SW480 (cell line): ENCODE measurements at places on chromosomes 1 and 21.

GRCh38 chr1:107145637-107146036 is 4.8 kb downstream of the NTNG1 start:
- DNase-seq, result no peak

- no peak for DNase-seq
Measured at GRCh38 chr1:227745568-227746265, 10.5 kb downstream of the SNAP47 start.

DNA sequence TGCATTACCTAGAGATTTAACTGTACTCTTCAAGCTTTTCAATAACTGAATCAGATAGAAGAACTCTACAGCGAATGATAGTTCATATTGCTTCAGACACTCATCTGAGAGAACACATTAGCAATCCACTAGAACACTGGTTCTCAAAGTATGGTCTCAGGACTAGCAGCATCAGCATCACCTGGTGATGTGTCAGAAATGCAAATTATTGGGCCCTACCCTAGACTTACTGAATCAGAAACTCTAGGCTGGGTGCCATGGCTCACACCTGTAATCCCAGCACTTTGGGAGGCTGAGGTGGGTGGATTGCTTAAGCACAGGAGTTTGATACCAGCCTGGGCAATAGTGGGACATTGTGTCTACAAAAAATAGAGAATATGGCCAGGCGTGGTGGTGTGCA is 24.9 kb upstream of the GLIS1 start:
- no peak for DNase-seq

DNA sequence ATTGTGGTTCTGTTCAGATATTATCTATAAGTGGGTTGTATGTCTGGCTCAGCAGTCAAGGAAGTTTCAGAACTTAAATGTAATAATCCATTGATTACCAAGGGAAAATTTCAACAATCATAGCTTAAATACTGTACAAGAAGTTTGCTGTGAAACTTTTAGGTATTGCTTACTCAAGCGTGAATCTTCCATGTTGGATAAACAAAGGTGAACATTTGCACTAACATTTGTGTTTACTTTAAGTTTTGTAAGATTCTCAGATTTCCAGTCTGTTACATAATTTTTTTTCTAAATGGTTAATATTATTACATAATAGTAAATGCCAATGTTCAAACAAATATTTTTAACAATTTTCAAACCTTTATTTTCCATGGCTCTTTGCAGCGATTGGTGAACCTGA is 285.6 kb downstream of the NCAM2 start:
- DNase-seq, result no peak

DNA sequence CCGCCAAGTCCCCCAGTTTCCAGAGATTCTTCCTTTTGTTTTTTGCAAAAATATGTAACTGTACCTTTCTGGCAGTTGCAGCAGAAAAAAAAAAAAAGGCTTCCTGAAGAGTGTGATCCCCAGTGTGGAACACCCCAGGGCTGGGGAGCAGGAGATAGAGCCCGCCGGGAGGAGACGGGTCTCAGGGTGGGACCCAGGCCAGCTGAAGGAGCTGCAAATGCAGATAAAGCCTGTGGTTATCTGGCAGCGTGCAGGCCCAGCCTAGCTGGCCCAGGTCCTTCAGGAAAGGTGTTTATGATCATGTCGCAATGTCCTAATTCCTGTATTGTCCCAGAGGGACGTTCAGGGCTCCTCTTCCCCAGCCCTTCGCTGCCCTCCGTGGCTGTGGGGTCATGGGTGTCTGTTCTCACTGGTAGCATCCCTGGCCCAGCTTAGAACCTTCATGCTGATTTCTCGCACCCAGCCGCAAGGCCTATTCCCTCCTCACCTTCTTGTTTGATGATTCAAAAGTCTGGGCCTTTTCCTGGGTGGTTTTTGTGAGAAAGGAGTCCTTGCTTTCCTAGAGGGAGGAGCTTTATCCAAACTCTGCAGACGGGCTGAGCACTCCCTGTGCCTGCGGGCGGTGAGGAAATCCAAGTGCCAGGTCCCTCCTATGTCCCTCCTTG is 26.2 kb downstream of the RNF187 start:
- DNase-seq, result no peak

- peak; percentile 25 for DNase-seq
Measured at GRCh38 chr1:220451532-220451931, 76.4 kb upstream of the MARK1 start.

DNA sequence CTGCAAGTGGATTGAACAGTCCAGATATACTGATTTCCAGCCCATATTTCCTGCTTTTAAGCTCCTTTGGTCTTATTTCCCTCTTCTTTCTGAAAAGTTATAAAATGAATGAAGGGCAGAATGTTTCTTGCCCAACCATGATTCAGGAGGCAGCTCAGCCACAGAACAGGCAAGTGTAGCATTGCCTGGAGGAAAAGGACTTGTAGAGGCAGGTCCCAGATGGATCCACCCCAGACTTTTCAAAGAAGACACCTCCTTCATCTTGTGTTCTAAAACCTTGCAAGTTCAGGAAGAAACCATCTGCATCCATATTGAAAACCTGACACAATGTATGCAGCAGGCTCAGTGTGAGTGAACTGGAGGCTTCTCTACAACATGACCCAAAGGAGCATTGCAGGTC is at the start of gene CLCA2:
CLCA2 (plus strand) TSS at position 299 of the 400 bp plus-strand sequence; CDS start at position 376, 77 bp downstream.
- no peak for DNase-seq

GRCh38 chr1:55584526-55585401 is 369.6 kb upstream of the USP24 start:
- DNase-seq, result no peak

GRCh38 chr21:45979651-45980050 is 1.9 kb upstream of the COL6A1 start:
- DNase-seq, result no peak

GRCh38 chr1:53516181-53516580 is 57.0 kb downstream of the DMRTB1 start:
- no peak for DNase-seq

- DNase-seq, result no peak
Measured at GRCh38 chr1:209743145-209743482, 12.7 kb upstream of the TRAF3IP3 start.

DNA sequence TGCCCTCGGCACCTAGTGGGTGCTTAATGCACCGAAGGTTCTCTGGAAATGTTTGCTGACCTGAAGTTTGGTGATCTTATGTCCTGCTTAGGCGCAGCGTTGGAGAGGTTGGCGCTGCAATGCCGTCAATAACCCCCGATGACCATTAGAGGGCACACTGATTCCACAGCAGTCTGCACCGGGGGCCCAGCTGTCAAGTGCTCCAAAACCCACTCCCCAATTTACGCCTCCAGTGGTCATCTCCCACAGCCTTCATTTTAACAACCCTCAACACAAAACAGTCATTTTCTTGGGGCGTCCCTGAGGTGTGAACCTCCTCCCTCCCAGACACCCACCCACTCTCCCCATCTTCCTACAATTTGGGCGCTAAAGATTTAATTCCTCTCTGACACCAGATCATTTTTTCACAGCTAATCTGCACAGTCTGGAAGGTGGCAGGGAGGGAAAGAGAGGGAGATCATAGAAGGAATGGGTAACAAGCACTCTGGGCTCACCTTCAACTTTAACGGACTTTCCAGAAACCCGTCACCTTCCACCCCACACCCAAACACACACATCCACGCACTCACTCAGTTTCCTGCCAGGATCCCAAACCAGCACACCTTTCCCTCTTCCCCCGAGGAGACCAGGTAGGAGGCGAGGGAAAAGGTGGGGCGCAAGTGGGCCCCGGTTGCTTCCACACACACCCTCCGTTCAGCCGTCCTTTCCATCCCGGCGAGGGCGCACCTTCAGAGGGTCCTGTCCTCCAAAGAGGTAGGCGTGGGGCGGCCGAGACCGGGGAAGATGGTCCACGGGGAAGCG is 570 bp upstream of the NPR1 start:
- peak; percentile 32 for DNase-seq

GRCh38 chr1:41827991-41828570 is 90.6 kb downstream of the HIVEP3 start:
- no peak for DNase-seq

DNA sequence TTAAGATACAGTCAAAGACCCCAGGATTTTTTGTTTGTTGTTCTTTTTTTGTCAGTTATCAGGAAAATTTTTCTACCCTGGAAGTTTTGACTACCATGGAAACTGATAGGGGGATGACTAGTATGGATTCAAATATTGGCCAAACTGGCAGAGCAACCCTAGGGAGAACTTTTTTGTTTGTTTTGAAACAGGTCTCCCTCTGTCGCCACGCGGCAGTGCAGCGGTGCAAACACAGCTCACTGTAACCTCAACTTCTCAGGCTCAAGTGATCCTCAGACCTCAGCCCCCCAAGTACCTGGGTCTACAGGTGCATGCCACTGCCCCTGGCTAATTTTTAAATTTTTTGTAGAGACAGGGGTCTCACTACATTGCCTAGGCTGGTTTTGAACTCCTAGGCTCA is 46.6 kb downstream of the TOR3A start:
- DNase-seq, result no peak

- DNase-seq, result no peak
Measured at GRCh38 chr1:33738536-33738935, 125.3 kb upstream of the HMGB4 start.

DNA sequence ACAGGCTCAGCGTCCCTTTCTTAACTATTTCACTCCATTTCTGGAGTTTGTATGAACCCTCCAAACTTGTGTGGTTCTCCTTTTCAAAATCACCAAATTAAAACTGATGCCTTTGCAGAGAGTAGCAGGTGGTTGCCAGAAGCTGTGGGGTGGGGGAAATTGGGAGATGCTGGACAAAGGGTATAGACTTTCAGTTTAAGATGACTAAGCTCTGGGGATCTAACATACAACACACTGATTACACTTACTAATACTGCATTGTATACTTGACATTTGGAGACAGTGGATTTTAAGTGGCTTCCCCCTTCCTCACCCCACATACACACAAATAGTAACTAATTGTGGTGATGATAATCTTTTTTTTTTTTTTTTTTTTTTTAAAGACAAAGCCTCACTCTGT is 11.1 kb upstream of the SCYL3 start:
- DNase-seq, result no peak

GRCh38 chr1:55035904-55036303 is 3.4 kb upstream of the PCSK9 start:
- peak; percentile 17 for DNase-seq

DNA sequence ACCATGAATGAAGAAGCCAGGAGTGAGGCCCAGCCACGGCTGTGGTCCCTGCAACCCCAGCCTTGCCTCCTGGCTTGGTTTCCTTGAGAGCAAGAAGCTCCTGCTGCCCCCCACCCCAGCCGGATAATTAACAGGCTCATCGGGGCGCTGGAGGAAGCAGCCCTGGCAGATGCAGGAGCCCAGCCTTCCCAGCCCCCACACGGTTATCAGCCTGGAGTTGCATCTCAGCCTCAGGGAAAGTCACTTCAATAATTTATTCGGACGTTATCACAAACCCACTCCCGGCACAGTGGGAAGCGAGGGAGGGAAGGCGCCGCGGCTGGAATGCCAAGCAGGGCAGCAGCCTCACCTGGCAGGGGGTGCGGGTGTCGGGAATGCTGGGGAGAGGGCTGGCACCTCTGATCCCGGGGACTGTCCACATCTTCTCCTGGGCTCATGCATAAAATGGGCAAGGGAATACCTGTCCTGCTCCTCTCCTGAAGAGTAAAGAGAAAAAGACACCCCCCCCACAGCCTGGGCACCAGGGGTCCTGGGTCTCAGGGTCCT is 43.3 kb upstream of the LRP8 start:
- DNase-seq, result no peak

- DNase-seq, result no peak
Measured at GRCh38 chr21:34996304-34997101, 52.6 kb downstream of the RUNX1 start.

DNA sequence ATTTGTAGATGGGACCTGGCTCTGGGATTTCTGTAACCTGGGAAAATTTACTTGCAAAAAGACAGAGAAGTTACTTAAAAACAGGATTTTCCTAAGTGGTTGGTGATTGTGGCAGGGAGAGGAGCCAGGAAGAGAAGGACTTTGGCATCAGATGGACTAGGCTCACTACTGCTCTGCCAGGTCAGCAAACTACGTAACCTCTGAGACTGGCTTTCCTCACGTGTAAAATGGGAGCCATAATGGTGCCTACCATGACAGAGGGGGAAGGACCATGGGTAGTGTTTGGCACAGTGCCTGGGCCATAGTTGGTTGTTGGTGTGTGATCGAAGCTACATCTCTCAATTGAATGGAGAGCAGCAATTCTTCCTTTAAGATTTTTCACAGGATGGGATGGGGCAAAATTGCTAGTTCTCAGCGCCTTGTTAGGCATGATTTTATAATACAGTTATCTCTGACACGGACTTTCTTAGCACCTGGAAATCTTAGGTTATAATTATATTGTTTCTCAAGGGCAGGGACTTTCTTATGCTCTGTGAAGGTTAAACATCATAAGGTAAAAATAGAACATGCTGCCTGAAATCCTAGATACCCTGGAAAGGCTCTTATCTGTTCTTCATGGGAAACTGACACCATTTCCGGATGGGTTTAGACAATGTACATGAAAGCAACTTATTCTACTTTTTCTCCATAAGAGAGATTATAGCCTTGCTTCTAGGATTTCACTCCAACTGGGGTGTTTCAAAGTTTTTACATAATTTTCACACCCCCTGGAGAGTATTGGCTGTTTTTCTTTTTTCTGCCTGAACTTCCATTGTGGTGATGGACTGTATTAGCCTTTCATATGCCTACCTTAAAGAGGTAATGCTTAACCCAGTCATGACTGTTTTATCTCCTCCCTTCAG is 10.9 kb downstream of the ROR1 start:
- no peak for DNase-seq

- DNase-seq, result no peak
Measured at GRCh38 chr1:232978091-232978634, 27.8 kb downstream of the NTPCR start.

DNA sequence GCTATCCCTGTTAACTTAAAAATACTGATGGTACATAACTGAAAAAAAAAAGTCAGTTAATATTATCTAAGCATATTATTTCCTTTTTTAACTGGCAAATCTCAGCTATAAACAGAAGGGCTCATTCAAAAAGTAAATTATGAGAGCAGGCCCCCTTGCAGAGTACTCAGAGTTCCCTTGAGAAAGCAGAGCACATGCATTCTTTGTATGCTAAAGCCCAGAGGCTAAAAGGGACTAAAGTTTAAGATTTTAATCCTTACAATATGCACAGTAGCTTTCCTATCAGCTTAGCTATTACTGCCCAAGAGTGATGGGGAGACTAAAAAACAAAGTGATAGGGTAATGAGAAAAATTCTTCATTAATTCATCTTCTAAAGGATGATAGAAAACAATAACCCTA is 18.5 kb downstream of the SLC16A1 start:
- DNase-seq, result no peak

- no peak for DNase-seq
Measured at GRCh38 chr1:44662683-44663030, 11.6 kb downstream of the TMEM53 start.

- DNase-seq, result no peak
Measured at GRCh38 chr1:192171123-192171522, 12.9 kb downstream of the RGS18 start.

- no peak for DNase-seq
Measured at GRCh38 chr1:43536864-43537358, 6.2 kb downstream of the PTPRF start.

- DNase-seq, result no peak
Measured at GRCh38 chr1:199176713-199177112, 537.9 kb downstream of the PTPRC start.

- DNase-seq, result no peak
Measured at GRCh38 chr21:31338908-31339368, 5.1 kb downstream of the TIAM1 start.
